Fibroblast of lung (primary cell): ENCODE measurements at places on chromosomes 2 and 18.

GRCh38 chr2:60091894-60092293 lies 461.6 kb downstream of the BCL11A start:
- no peak for DNase-seq
- H3K36me3 ChIP-seq: no peaks in the 10 kb centered on the region
- H3K27me3 ChIP-seq: no peaks in the 10 kb centered on the region
- H3K27ac ChIP-seq: no peak overlapping the region

DNA sequence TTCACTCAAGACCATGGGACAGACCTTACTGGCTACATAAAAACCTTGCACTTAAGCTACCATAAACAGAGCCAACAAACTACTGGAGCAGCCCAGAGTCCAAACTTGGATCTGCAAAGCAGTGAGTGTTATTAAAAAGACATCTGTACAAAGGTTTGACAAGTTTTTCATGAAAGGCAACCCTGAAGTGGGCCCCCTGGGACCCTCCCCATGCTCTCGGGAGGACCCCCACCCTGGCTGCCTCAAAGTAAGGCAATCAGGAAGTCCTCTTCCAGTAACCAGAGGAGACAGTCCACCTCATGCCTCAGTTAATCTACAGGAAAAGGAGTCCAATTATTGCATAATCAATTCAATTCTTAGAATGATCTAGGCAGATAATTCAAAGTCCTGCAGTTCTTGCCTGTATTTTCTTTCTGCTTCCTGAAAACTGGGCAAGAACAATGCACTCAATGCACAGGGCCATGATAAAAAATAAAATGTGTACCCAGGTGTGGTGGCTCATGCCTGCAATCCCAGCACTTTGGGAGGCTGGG lies 69.7 kb downstream of the TBC1D8 start:
- no peak for DNase-seq
- H3K27ac ChIP-seq: no peak overlapping the region
- H3K27me3 ChIP-seq: no peaks in the 10 kb centered on the region
- no peaks in the 10 kb centered on the region for H3K36me3 ChIP-seq
- H3K4me3 ChIP-seq: no peak overlapping the region
- no peaks in the 10 kb centered on the region for H3K4me1 ChIP-seq

GRCh38 chr2:34121076-34121475 lies 522.0 kb upstream of the FAM98A start:
- H3K4me3 ChIP-seq: no peak overlapping the region
- no peak for DNase-seq
- H3K36me3 ChIP-seq: no peaks in the 10 kb centered on the region
- no peak overlapping the region for H3K27ac ChIP-seq
- no peaks in the 10 kb centered on the region for H3K27me3 ChIP-seq

GRCh38 chr2:229370509-229370908 lies 99.4 kb upstream of the PID1 start:
- H3K27me3 ChIP-seq: no peaks in the 10 kb centered on the region
- no peak overlapping the region for H3K27ac ChIP-seq

DNA sequence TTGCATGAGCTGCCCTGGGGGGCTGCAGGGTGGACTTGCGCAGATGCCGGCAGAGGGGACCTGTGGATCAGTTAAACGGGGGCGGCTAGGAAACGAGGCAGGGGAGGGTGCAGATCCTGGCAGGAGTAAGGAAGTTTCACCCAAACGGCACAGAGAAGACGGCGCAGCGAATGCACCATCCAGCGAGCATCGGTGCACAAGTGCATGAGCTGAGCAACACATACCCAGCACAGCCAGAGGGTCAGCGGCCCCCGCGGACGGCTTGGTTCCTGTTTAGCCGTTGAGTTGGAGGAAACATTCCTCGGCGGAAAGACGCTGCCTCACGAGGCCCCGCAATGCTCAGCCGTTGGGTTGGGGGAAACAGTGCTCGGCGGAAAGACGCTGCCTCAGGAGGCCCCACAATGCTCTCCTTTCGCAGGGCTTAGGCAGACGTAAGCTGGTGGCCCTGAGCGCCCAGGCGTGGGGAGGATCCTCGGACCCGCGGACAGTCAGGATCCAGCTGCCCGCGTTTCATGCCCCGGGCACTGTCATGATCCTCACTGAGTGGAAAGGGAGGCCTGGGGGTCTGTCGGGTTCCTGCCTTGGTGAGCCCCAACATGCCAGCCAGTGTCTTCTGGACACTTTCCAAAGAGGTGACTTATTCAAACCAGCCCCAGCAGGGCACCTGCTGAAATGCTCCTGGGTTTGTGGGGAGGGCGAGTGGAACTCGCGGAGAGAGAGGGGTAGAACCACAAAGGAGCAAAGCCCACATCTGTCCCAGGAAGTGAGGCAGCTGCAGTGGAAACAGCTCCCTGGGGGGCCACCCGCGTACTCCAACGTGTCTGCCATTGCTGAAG lies 86.3 kb downstream of the NDUFA10 start:
- H3K27ac ChIP-seq: no peak overlapping the region
- H3K27me3 ChIP-seq: no peaks in the 10 kb centered on the region
- no peaks in the 10 kb centered on the region for H3K4me1 ChIP-seq
- H3K36me3 ChIP-seq: no peaks in the 10 kb centered on the region
- no peak overlapping the region for H3K4me3 ChIP-seq

- DNase-seq: peak; percentile 80
- H3K4me3 ChIP-seq: no peak overlapping the region
- H3K27ac ChIP-seq: peak overlapping the region; percentile 64
These were observed 142.3 kb upstream of the ITGA6 start for GRCh38 chr2:172285010-172285621.

- no peak overlapping the region for H3K27ac ChIP-seq
- peaks cover 2% of the 10 kb centered on the region for H3K4me1 ChIP-seq
- no peak for DNase-seq
- no peak overlapping the region for H3K4me3 ChIP-seq
These were observed 208.1 kb upstream of the RND3 start for GRCh38 chr2:150695451-150696135.

- H3K4me3 ChIP-seq: peak overlapping the region; percentile 50
- H3K27ac ChIP-seq: peak overlapping the region; percentile 63
- H3K36me3 ChIP-seq: no peaks in the 10 kb centered on the region
These were observed 186.1 kb upstream of the STON1 start for GRCh38 chr2:48343571-48344440.

DNA sequence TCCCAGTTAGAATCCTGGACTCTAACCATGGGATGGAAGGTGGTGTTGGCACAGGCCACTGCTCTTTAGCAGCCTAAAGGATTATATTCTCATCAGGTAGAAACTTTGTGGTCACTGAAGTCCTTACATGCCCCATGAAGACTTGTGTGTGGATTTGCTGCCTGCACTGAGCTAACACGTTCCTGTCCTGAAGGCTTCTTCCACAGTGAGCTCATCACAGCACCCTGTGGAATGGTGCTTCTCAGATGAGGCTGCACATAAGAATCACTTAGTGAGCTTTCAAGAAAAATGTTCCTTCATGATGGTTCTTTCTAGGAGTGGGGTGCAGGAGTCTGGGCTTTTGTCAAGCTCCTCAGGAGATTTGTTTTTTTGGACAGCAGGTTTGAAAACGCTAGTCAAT lies 26.8 kb downstream of the STAMBP start:
- no peak overlapping the region for H3K4me3 ChIP-seq
- H3K27ac ChIP-seq: no peak overlapping the region
- peaks cover 1% of the 10 kb centered on the region for H3K36me3 ChIP-seq
- H3K27me3 ChIP-seq: no peaks in the 10 kb centered on the region
- peaks cover 15% of the 10 kb centered on the region for H3K4me1 ChIP-seq
